ENCODE measurements at places on chromosomes 4 and X.

DNA sequence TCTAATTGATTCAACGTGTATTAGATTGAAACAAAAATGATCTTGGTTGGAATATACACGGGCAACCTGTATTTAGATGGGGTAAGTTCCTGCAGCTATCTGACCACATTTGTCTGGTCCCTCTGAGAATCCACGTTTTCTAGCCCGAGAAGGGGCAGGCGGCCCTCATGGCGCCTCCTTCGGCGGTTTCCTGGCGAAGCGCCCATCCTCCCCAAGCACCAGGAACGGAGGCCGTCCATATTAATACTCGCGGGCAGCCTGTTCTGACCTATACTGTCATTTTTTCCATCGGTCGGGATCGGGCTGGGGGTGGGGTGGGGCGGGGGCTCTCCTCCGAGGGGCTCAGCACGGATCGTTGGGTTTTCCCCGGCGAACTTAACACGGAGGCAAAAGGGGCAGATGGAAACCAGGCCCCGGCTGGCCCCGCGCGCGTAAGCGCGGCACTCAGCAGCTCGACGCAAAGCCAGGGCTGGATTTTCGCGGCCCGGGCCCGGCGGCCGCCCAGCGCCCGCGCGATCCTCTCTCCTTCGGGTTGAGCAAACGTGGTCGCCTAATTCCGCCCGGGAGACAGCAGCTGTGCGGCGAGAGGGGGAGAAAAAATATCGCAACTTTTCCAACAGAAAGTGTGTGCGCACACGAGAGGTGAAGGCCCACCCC lies 77.2 kb upstream of the BCOR start:
- H3K4me3 ChIP-seq = peak overlapping the region; percentile 43

- no peak overlapping the region for H3K4me3 ChIP-seq
- H3K4me1 ChIP-seq = peaks cover 33% of the 10 kb centered on the region
- H3K27me3 ChIP-seq = no peaks in the 10 kb centered on the region
- no peaks in the 10 kb centered on the region for H3K36me3 ChIP-seq
Observed at GRCh38 chr4:139908636-139909437, 243.2 kb downstream of the MGST2 start.

- H3K4me3 ChIP-seq = no peak overlapping the region
- no peaks in the 10 kb centered on the region for H3K27me3 ChIP-seq
- no peak overlapping the region for H3K27ac ChIP-seq
- DNase-seq = no peak
- no peaks in the 10 kb centered on the region for H3K36me3 ChIP-seq
Observed at GRCh38 chr4:57214654-57215411, 104.6 kb upstream of the IGFBP7 start.

DNA sequence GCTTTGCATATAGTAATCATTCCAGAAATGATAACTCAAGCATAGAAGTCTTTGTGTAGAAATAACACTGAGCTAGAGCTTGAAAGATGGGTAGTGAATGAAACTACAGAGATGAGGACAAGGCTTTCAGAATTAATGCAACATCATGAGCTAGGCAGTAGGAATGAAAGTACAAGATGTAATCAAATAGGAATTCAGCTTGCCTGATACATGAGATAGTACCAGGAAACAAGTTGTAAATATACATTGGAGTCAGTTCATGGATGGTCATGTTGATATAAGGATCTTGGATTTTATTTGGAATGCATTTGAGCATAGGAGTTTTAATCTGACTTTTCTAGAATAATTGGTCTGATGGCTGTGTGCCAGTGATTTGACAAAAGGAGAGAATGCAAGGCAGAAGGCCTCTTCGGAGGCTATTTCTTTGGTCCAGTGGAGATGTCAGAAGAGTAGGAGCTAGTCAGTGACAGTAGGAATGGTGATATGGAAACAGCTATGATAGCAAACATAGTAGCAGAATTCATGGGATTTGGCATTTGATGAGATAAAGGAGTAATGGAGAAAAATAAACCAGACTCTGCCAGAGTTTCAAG lies 206.4 kb upstream of the PACRGL start:
- H3K4me1 ChIP-seq = no peaks in the 10 kb centered on the region
- DNase-seq = no peak
- H3K4me3 ChIP-seq = no peak overlapping the region
- H3K27ac ChIP-seq = no peak overlapping the region
- no peaks in the 10 kb centered on the region for H3K27me3 ChIP-seq
- H3K36me3 ChIP-seq = no peaks in the 10 kb centered on the region

DNA sequence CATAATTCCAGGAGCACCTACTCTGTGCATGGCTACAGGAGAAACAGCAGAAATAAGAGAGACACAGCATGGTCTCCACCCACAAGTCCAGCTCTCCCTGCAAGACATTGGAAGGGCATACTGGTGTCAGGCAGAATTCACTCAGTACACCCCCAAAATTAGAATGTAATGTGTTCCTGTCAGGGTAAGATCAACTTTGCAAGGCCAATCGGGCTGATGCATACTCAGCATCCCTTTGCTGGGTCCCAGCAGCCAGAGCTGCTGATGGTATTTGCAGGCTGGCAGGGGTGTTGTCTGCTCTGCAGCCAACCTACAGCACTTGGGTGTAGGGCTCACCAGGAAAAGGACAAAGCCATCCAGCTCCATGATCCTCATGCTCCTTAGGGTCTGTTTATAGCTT lies 295.4 kb upstream of the STS start:
- no peaks in the 10 kb centered on the region for H3K27me3 ChIP-seq
- no peaks in the 10 kb centered on the region for H3K4me1 ChIP-seq
- H3K4me3 ChIP-seq = no peak overlapping the region
- no peak overlapping the region for H3K27ac ChIP-seq
- H3K36me3 ChIP-seq = no peaks in the 10 kb centered on the region

- peaks cover 3% of the 10 kb centered on the region for H3K27me3 ChIP-seq
- H3K27ac ChIP-seq = no peak overlapping the region
- H3K4me1 ChIP-seq = no peaks in the 10 kb centered on the region
- no peak for DNase-seq
Observed at GRCh38 chrX:19876962-19877361, 10.4 kb downstream of the SH3KBP1 start.

- no peak overlapping the region for H3K27ac ChIP-seq
- H3K27me3 ChIP-seq = no peaks in the 10 kb centered on the region
- H3K4me3 ChIP-seq = no peak overlapping the region
Observed at GRCh38 chrX:40947276-40947675, 138.0 kb upstream of the USP9X start.

- H3K4me1 ChIP-seq = no peaks in the 10 kb centered on the region
- H3K36me3 ChIP-seq = no peaks in the 10 kb centered on the region
- no peak overlapping the region for H3K27ac ChIP-seq
- no peaks in the 10 kb centered on the region for H3K27me3 ChIP-seq
- no peak overlapping the region for H3K4me3 ChIP-seq
Observed at GRCh38 chr4:108850219-108850649, 87.4 kb upstream of the ETNPPL start.

- H3K4me3 ChIP-seq = no peak overlapping the region
- no peak for DNase-seq
- no peak overlapping the region for H3K27ac ChIP-seq
- no peaks in the 10 kb centered on the region for H3K27me3 ChIP-seq
Observed at GRCh38 chrX:71292669-71293365, 8.7 kb upstream of the ITGB1BP2 start.

DNA sequence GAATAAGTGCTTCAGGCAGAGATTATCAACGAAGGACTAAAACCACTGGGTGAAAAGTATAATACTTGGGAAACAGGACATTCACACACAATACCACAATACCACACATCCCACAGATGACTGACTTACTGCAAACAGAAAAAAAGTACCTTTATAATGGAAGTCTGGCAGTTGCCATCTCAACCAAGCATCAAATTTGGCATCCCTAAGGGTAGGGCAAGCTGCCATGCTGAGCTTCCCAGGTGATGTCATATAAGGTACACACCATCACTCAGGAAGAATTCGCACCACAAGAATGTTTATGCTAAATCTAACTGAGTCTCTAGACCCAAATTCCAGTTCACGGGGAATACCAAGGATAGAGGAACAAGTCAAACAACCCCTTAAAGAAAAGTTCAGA lies 9.1 kb downstream of the QDPR start:
- H3K27me3 ChIP-seq = no peaks in the 10 kb centered on the region
- H3K36me3 ChIP-seq = peaks cover 5% of the 10 kb centered on the region
- no peak overlapping the region for H3K4me3 ChIP-seq
- H3K4me1 ChIP-seq = peaks cover 15% of the 10 kb centered on the region

DNA sequence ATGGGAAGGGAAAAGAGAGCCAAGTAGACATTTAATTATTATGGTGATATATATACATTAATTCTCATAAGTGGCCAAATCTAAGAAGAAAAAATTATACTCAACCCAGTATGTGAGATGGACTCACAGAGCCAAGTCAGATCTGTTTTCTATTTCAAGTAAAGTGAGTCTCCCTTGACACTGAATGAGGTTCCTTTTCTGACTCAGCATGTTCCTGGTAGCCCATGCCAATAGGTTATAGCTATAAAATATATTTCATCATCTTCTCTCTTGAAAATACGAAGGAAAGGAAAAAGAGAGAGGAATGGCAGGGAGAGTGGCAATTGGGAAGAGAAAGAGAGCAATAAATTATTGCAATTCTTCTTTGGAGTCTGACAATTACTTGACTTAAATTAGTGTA lies 68.8 kb upstream of the GRIA2 start:
- no peaks in the 10 kb centered on the region for H3K27me3 ChIP-seq
- H3K4me1 ChIP-seq = no peaks in the 10 kb centered on the region
- H3K36me3 ChIP-seq = no peaks in the 10 kb centered on the region
- H3K4me3 ChIP-seq = no peak overlapping the region

- no peak within 1 kb of the TSS for H3K27ac ChIP-seq
- no peak for DNase-seq
- H3K4me1 ChIP-seq = peaks cover 4% of the 10 kb centered on the region
- H3K4me3 ChIP-seq = peak within 1 kb of the TSS; percentile 47
Observed at GRCh38 chrX:153829799-153830639, at the start of gene PDZD4. PDZD4 (minus strand) TSS chrX:153830544; CDS start chrX:153830298, 246 bp downstream.

- no peaks in the 10 kb centered on the region for H3K36me3 ChIP-seq
- H3K27me3 ChIP-seq = no peaks in the 10 kb centered on the region
- H3K4me1 ChIP-seq = no peaks in the 10 kb centered on the region
- DNase-seq = no peak
Observed at GRCh38 chr4:47519239-47519883, 34.3 kb downstream of the ATP10D start.

DNA sequence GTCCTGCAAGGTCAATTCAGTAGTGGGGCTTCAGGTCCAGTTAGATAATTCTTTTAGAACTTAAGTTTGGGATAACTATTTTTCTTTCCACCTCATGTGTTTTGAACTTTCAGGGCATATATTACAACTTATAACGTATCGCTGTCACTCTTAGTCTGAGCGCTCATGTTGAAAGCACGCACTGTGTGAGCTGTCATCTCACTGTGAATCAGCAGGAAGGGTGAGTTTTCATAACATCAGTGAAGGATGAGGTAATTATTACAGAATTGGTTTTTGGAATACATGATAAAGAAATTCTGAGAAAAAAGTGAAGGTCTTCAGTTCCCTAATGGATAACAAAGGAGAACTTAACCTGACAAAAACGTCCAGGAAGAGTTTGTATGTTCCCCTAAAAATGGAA lies 45.1 kb upstream of the SLC4A4 start:
- H3K27ac ChIP-seq = no peak overlapping the region
- no peaks in the 10 kb centered on the region for H3K27me3 ChIP-seq
- no peaks in the 10 kb centered on the region for H3K36me3 ChIP-seq
- no peak overlapping the region for H3K4me3 ChIP-seq
- H3K4me1 ChIP-seq = no peaks in the 10 kb centered on the region

DNA sequence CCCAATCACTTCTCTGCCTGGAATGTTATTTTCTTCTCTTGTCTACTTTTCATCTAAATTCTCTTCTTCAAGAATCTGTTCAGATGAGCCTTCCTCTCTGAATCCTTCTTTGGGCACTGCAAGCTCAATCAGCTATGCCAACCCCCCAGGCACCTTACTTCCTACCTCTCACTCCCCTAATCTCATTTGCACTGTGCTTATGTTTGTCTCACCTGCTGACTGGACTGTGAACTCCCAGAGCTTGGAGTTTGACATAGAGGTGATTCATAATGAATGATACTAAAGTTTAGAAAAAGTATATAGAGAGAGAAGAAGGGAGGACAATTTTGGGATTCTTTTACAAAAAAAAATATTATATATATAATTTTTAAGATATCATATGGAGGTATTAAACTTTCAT lies 36.3 kb downstream of the ANXA10 start:
- H3K27ac ChIP-seq = no peak overlapping the region
- H3K4me1 ChIP-seq = no peaks in the 10 kb centered on the region
- DNase-seq = no peak
- no peak overlapping the region for H3K4me3 ChIP-seq
- H3K36me3 ChIP-seq = no peaks in the 10 kb centered on the region
- H3K27me3 ChIP-seq = no peaks in the 10 kb centered on the region

- H3K27me3 ChIP-seq = no peaks in the 10 kb centered on the region
- H3K27ac ChIP-seq = no peak overlapping the region
- no peak for DNase-seq
- H3K4me1 ChIP-seq = no peaks in the 10 kb centered on the region
- H3K36me3 ChIP-seq = no peaks in the 10 kb centered on the region
Observed at GRCh38 chr4:90495211-90495610, 368.0 kb downstream of the CCSER1 start.

GRCh38 chr4:13704035-13704434 lies 76.5 kb upstream of the BOD1L1 start:
- H3K4me3 ChIP-seq = no peak overlapping the region
- H3K4me1 ChIP-seq = no peaks in the 10 kb centered on the region
- H3K27me3 ChIP-seq = no peaks in the 10 kb centered on the region
- no peak overlapping the region for H3K27ac ChIP-seq
- DNase-seq = no peak

GRCh38 chr4:53804719-53805118 lies 213.4 kb upstream of the LNX1 start:
- no peaks in the 10 kb centered on the region for H3K27me3 ChIP-seq
- no peaks in the 10 kb centered on the region for H3K36me3 ChIP-seq
- H3K4me3 ChIP-seq = no peak overlapping the region
- DNase-seq = peak; percentile 2
- no peaks in the 10 kb centered on the region for H3K4me1 ChIP-seq

GRCh38 chrX:20596856-20597255 lies 330.1 kb upstream of the RPS6KA3 start:
- no peaks in the 10 kb centered on the region for H3K4me1 ChIP-seq
- H3K36me3 ChIP-seq = no peaks in the 10 kb centered on the region
- no peak overlapping the region for H3K27ac ChIP-seq

DNA sequence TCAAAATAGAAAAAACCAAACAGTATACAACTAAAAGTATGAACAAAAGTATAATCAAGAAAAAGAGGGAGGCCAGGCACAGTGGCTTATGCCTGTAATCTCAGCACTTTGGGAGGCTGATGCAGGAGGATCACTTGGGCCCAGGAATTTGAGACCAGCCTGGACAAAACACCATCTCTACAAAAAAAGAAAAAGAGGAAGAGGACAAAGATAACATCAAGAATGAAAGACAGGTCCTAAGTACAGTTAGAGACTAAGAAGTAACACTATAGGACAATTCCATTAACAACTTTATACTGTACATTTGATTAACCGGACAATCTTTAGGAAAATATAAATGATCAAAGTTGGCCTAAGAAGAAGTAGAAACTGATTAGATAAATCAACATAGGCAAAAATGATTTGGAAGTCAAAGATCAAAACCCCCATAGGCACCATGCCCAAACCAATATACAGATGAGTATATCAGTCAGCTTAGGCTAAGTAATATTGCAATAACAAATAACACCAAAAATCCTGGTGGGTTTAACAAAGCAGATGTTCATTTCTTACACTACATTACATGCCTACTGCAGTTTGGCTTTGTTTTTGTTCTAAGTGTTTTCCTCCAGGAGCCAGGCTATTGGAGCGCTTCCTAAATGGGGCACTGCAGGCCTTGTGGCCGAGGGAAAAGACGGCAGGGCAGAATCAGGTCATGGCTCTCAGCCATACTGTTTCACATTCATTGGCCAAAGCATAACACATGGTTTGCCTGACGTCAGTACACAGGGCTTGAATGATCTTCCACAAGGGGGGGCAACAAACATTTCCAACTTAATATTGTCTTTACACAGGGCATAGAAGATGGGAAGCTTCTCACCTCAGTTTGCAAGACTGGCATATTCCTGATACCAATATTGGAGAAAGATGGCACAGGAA lies 42.2 kb upstream of the HGFAC start:
- DNase-seq = no peak
- no peaks in the 10 kb centered on the region for H3K4me1 ChIP-seq
- H3K36me3 ChIP-seq = no peaks in the 10 kb centered on the region
- H3K4me3 ChIP-seq = no peak overlapping the region
- no peaks in the 10 kb centered on the region for H3K27me3 ChIP-seq

Data from A673 (cell line).